Stimulated activated naive CD4-positive, alpha-beta T cell (primary cell): ENCODE measurements at places on chromosomes 13 and 19.

- DNase-seq: no peak
Measured at GRCh38 chr19:16168465-16169081, 4.8 kb downstream of the CIB3 start.

GRCh38 chr19:45499196-45500180 is 1.2 kb downstream of the PPM1N start:
- DNase-seq: peak; percentile 69

GRCh38 chr19:21128901-21129698 is 12.7 kb upstream of the ZNF431 start:
- DNase-seq: no peak

DNA sequence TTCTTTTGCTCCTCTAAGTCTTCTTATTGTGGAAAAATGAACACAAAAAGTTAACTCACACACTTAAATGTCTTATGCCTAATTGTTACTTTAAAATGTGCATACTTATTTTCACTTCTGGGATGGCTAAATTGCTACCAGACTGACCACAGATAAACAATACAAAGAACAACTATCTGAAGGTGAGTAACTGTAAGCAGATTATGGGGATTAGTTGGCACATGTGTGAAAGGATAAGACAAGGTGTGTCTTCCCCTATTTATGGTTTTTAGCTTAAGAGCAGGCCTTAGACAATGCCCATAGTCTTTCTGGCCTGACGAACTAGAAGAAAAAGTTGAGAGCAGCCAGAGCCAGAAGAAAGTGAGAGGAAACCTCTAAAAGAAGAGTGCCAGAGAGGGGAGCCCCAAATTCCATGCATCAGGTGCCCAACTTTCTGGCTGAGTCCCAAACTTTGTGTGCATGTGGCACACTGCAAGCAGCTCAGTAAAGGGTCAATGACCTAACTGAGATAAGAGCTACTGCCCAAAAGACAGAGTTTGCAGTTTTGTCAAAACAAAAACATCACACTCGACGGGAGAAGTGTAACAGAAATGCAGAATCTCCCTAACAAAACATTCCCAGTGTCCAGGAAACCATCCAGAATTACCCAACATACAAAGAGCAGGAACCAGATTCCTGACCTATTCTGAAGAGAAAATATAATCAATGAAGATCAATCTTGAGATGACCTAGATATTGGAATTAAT is 375.4 kb downstream of the KCNRG start:
- DNase-seq: no peak

- no peak for DNase-seq
Measured at GRCh38 chr19:33306191-33306590, 3.9 kb upstream of the CEBPA start.

- no peak for DNase-seq
Measured at GRCh38 chr19:19551853-19552192, 13.8 kb downstream of the CILP2 start.

GRCh38 chr19:13796301-13797057 is 1.2 kb downstream of the ZSWIM4 start:
- DNase-seq: no peak

- DNase-seq: no peak
Measured at GRCh38 chr19:5036698-5037563, 68.0 kb downstream of the KDM4B start.

DNA sequence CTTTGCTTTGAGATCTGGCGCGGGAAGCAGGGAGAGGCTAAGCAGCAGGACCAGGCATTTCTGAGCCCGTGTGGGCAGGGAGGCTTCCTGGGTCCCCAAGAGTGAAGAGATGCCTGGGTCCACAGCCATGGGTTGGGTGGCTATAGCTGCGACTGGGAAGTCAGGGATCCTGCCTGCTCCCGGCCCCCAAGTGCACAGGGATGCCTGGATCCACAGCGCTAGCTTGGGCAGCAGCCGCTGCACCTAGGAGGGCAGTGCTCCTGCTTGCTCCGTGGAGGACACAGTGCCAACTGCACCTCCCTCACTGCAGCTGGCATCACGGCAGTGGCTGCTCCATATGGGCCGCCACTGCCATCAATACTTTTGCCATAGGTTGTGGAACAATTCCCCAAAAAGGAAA is 384.7 kb downstream of the PCDH9 start:
- DNase-seq: no peak

GRCh38 chr19:38975861-38976271 is 324 bp upstream of the FBXO17 start:
- DNase-seq: no peak

GRCh38 chr13:104650431-104650830 is 1584.2 kb upstream of the SLC10A2 start:
- no peak for DNase-seq

DNA sequence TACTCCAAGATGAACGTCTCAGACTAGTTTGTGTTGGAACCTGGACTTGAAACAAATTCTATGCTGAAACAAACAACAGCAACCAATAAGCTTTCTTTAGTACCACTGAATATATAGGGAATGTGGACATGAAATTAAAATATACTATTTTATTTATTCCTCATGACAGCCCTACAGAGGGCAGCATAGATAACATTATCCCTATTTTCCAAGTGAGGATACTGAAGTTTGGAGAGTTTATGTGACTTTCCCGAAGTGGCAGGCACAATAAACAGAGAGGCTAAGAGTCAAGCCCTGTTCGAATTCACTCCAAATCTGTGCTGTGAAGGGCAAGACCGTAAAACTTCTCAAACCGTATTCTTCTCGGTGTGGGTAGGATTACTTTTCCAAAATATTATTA is 509.9 kb upstream of the GPC6 start:
- DNase-seq: no peak

- no peak for DNase-seq
Measured at GRCh38 chr19:9166846-9167245, 11.9 kb upstream of the OR7D2 start.

GRCh38 chr13:113596321-113597200 is 12.0 kb downstream of the TFDP1 start:
- DNase-seq: no peak

DNA sequence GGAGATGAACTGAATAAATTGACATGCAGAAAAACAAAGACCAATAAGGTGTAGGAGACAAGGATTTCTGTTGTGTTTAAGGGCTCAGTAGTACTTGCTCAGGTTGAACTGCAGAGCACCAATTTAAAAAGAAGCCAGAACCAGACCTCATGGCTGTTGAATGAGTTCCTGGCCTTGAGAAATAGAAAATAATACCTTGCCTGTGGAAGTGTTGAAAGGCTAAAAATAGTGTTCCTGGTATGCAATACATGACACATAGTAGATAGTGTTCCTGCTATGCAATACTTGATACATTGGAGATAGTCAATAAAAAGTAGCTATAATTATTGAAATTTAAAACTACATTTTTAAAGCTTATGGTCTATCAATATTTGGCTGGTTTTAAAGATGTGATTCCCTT is 595.8 kb downstream of the PCDH9 start:
- no peak for DNase-seq

- no peak for DNase-seq
Measured at GRCh38 chr13:22690756-22691155, 490.0 kb upstream of the SGCG start.
